ENCODE measurements at places on chromosomes 4 and X. TPM values are rescaled to one million over a fixed set of nuclear protein-coding genes. Genes with fewer than 3 reads are reported as not detected.

The ASB12 gene
- 5.7 TPM for total RNA-seq

The AKAP4 gene
- 0.10 TPM for total RNA-seq

The INTS6L gene
- 14.7 TPM for total RNA-seq

The TAF7L gene
- total RNA-seq = 0.82 TPM

The CCDC120 gene
- 2.7 TPM for total RNA-seq

The P2RY10 gene
- 0.62 TPM for total RNA-seq

The TIGD4 gene
- total RNA-seq = 4.8 TPM

The TNMD gene
- total RNA-seq = 3.4 TPM

The TCEAL2 gene
- total RNA-seq = 1.1 TPM

The LDOC1 gene
- 6.2 TPM for total RNA-seq

The CENPVL3 gene
- not detected for total RNA-seq

The POU4F2 gene
- not detected for total RNA-seq

The CYP4V2 gene
- 10.4 TPM for total RNA-seq

The SHISA3 gene
- total RNA-seq = 0.62 TPM

The NEIL3 gene
- 3.0 TPM for total RNA-seq

The CT45A2 gene
- total RNA-seq = not detected

The DACH2 gene
- total RNA-seq = 0.72 TPM

The GYG2 gene
- 1.6 TPM for total RNA-seq

The TLR2 gene
- total RNA-seq = 7.1 TPM

The YY2 gene
- 0.92 TPM for total RNA-seq

The KLF3 gene
- total RNA-seq = 34.4 TPM

The ARSJ gene
- total RNA-seq = 9.5 TPM

The PAGE2B gene
- not detected for total RNA-seq

The ASMT gene
- total RNA-seq = not detected

The HOPX gene
- 60.1 TPM for total RNA-seq

The IL3RA gene
- 10.7 TPM for total RNA-seq

The PRKG2 gene
- total RNA-seq = 0.92 TPM

The ZXDA gene
- total RNA-seq = 9.2 TPM

The STAP1 gene
- 0.21 TPM for total RNA-seq

The ATP1B4 gene
- total RNA-seq = 367 TPM

The ZCCHC12 gene
- total RNA-seq = 0.51 TPM

The SLC35A2 gene
- 11.1 TPM for total RNA-seq

The TLR1 gene
- 7.7 TPM for total RNA-seq
